ENCODE measurements at places on chromosomes 13 and 19.

DNA sequence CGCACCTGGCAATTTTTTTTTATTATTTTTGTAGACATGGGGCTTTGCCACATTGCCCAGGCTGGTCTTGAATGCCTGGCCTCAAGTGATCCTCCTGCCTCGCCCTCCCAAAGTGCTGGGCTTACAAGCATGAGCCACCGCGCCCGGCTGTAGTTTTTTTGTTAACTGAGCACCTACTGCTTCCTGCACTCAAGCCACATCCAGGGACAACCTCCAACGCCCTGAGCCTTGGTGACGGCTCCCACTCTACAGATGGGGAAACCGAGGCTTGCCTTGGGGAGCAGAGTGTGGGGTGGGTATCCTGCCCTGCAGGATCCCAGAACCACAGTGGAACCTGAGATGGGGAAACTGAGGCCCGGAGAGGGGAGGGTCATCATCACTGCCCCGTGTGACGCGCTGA lies 3.0 kb downstream of the ELANE start:
- no peak for DNase-seq

- DNase-seq = no peak
Observed at GRCh38 chr13:113471844-113472243, 18.6 kb upstream of the ADPRHL1 start.

DNA sequence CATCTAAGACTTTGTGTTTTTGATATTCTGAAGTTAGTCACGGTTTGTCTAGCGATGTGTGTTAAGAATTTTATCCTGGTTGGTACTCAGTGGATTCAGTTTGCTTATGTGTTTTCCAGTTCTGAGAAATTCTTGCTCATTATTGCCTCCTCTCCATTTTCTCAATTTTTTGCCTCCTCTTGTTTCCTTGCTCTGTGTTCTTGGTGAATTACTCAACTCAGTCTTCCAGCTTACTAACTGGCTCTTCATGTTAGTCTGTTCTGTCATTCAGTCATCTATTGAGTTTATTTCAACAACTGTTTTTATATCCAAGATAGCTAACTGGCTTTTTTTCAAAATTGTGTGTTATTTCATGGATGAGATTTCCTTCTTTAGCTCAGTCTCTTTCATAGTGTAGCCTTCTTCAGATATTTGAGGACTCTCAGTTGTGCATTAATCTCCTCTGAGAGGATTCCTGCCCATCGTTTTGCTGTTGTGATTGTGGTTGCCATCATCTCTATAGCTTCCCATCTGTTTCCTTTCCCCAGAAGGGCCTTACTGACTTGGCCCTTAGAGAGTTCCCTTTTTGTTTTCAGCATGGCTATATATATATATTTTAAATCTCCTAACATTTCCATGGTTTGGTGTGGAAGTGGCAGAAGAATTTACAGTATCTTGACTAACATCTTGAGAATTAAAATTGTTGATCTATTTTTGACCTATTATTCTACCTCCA lies 6.2 kb downstream of the SETDB2 start:
- no peak for DNase-seq

DNA sequence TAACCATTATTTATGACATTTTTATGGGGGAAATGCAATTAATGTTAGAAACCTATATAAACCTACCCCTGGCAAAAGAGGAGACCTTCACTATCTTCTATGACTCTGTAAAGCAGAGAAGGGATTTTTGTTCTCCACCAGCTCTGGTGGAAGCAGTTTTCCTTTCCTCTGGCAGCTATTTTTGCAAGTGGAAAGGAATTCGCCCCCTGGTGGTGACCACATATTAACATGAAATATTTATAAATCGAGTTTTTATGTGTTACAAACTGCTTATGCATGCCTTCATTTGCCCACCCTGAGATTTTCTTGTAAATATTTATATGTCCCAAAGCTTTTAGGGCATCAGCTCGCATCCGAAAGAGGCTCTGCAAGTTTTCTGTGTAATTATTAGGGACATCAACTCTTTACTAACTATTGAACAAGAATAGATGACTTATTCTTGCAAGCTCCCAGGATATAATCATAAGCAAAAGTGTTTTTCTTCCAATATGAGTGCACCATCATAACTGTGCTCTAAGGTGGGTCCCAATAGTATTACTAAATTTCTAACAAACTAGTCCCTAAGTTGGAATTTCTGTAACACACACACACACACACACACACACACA lies 62.4 kb downstream of the SERTM1 start:
- DNase-seq = no peak

GRCh38 chr13:93307651-93308050 lies 81.0 kb downstream of the GPC6 start:
- DNase-seq = no peak

DNA sequence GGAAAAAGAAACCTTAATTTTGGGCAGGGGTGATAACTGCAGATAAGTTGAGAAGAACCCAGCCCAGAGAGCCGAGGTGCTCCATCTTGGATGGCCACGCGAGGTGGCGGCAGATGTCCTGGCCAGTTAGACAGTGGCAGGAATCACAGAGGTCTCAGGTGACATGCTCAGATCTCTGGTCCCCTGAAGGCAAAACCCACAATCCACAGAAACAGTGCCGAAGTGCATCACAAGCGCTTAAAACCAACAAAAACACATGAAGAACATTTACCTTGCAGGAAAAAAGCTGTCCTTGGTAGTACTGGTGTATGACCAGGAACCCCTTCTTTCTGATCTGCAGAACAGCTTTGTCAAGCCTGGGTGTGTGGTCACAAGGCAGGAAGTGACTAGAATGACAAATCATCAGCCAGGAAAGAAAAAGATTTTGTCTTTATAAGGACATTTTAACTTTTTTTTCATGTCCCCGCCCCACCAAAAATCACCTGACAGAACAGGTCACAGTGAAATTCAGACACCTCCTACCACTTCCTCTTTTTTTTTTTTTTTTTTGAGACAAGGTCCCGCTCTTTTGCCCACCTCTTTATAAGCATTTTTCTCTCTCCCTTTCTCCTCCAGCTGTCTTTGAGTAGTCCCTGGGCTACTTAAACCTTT lies at the start of gene LCP1:
LCP1 (minus strand) TSS at position 338 of the 651 bp plus-strand sequence. CDS start 22,515 bp downstream, outside the sequence.
- no peak for DNase-seq

DNA sequence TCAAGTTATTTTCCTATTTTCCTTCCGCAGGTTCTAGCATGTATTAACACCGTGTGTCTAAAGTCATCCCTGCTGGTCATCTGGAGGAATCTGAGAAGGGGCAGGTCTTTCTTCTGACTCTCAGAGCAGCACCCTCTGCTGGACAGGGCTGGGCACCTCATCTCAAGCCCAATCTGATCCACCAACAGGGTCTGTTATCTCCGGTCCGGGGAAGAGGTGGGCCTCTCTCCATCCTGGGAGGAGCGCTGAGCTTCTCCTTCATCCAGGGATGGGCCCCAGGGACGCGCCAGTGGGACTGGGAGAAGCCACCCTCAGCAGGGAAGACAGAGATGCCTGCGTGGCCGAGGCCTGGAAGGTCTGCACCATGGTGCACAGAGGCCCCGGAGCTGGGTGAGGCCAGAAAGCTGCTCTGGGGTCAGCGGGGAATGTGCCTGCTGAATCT lies 26.0 kb upstream of the ZNF331 start:
- DNase-seq = no peak

GRCh38 chr19:39987167-39987566 lies 9.7 kb upstream of the ZNF546 start:
- DNase-seq = no peak

DNA sequence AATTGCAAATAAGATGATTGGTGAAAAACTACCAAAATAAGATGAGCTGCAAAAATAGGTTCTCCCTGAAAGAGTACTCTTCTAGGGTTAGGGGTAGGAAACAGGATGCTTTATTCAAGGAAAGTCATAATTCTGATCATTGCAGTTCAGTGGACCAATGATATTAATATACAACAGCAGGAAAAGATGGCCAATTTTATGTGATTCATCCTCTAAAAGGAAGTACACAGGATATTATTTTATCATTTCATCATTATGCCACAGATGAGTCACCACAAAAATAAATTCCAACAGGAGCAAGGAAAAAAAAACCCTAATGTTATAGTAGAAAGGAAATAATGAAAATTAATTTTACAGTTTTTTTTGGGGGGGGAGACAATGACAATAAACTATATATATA lies 205.0 kb downstream of the NALCN start:
- no peak for DNase-seq

GRCh38 chr13:104577071-104577815 lies 1511.0 kb upstream of the SLC10A2 start:
- no peak for DNase-seq

- no peak for DNase-seq
Observed at GRCh38 chr19:12272980-12273901, 21.4 kb downstream of the ZNF44 start.

All from cerebellar nuclear complex (tissue), 1 donor.